ENCODE measurements at places on chromosomes 1 and 21.
A peak's percentile ranks its signal among the peaks of the same experiment; 100 is the strongest.

- no peak for DNase-seq
Measured at GRCh38 chr21:44549525-44550211, 1.6 kb downstream of the KRTAP10-2 start.

- DNase-seq: no peak
Measured at GRCh38 chr1:62625415-62625814, 28.1 kb downstream of the ANGPTL3 start.

GRCh38 chr1:183306317-183307042, 111.7 kb downstream of the NMNAT2 start:
- DNase-seq: no peak

DNA sequence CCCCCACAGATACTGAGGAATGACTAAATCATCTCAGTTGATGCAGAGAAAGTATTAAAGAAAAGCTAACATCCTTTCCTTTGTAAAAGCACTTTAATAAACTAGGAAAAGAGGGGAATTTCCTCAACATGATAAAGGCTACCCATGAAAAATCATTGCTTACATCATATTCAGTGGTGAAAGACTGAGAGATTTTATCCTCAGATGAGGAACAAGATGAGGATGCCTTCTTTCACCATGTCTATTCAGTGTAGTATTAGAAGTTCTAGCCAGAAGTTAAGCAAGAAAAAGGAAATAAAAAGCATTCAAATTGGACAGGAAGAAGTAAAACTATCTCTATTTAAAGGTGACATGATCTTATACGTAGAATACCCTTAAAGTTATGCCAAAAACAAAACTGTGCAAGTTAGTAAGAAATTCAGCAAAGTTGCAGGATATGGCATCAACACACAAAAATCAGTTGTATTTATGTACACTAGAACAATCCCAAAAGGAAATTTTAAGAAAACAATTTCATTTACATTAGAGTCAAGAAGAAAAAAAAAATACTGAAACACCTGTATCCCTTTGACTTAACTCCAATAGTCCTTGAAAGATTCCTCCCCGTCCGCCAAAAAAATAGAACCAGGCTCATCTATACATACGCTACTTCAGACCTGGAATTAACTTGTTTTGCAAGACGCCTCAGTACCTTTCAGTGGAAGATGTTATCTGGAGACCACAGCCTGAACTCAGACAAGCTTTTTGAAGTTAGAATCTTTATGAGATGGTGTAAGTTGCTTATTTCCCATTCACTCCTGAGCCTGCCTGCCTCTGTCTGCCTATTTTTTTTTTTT, 17.5 kb downstream of the ZMYM4 start:
- DNase-seq: no peak

GRCh38 chr21:35190201-35190701, 141.1 kb upstream of the RUNX1 start:
- DNase-seq: no peak

DNA sequence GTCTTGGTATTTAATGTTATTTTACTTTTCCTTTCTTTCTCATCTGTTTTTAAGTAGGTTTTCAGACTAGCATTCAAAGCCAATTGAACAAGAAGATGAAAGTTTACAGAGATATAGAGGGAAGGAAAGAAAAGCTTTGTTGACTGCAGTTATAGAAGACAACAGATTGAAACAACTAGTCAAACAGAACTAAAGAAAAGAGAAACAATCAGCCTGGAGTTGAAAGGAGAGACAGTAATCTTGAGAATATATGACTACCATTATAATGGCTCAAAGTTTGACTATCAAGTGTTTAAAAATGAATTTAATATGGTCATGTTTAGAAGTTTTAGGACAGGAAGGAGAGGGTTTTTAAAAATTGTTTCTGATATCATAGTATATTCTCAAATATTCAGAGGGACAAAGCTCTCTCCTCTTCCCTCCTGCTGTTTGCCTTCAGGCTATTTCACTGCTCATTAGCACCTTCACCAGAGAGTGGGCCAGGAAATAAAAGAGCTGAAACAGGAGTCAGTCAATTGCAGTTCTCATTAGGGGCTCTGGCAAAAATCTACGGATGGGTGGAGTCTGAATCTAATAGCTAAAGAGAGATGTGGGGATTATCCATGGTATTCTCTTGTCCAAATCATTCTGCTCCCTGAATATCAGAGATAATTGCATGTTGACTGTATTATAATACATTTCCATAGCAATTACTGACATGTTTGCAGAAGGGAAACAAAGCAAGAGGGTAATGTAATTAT, 577.8 kb downstream of the BRINP3 start:
- DNase-seq: no peak

- no peak for DNase-seq
Measured at GRCh38 chr1:200053646-200054045, 26.1 kb downstream of the NR5A2 start.

GRCh38 chr1:75614399-75614756, 3.5 kb upstream of the SLC44A5 start:
- DNase-seq: peak; percentile 63

- no peak for DNase-seq
Measured at GRCh38 chr1:169816617-169817016, 21.9 kb upstream of the METTL18 start.

DNA sequence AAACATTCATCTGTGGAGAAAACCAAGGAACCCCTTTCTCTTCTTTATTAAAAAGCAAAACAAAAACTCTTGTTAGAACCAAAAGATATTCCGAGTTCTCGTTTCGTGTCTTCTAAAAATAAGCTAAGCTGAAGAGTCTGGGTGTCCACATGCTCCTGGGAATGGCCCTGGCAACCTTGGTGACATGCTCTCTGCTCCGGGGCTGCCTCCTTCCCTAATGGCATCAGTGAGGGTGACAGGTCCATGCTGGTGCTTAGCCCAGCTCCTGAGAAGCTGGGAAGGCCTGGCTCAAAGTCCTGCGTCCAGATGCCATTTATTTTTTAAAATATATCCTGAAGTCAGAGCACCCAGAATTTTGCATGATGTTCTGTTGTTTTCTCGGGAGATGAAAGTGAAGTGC, 24.6 kb upstream of the TRAPPC10 start:
- no peak for DNase-seq

- DNase-seq: no peak
Measured at GRCh38 chr1:67636146-67636545, 48.9 kb upstream of the GADD45A start.

- DNase-seq: no peak
Measured at GRCh38 chr1:9165396-9165795, 36.5 kb upstream of the GPR157 start.

GRCh38 chr1:74835051-74835450, 102.1 kb downstream of the TYW3 start:
- DNase-seq: peak; percentile 68

- no peak for DNase-seq
Measured at GRCh38 chr1:36350659-36351226, 27.3 kb upstream of the EVA1B start.

DNA sequence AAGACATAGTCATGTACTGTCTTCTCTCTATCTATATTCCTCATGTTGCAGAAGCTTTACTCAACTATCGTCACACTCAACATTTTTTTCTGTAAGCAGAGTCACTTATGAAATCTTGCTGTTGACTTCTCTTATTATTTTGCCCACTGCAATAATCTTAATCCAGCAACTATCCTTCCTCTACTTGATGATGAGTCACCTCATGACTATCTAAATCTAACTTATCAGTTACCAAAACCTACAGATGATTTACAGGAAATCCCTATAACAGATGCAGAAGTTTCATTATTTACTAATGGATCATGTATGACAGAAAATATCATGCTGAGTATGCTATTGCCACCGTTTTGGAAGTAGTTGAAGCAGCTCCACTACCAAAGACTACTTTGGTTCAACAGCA, 378.9 kb downstream of the DUSP10 start:
- DNase-seq: no peak

DNA sequence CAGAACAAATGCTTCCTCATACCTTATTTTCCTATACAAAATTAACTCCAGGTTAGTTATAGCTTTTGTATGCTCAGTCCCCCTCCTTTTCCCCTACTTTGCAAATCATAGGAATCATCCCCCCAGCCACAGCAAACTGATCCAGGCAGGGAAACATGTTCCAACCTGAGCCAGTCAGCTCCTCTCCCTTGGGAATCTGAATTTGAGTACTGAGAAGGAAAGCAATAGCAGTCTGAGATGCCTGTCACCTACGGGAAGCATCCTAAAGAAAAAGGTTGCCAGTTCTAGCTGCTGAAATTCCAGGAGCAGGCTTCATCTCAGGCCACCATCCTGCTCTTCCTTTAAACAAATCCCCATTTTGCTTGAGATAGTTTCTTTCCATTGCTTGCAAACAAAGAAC, 6.9 kb downstream of the ADSS2 start:
- DNase-seq: peak; percentile 17

GRCh38 chr1:204652497-204652896, 33.0 kb downstream of the LRRN2 start:
- no peak for DNase-seq

- DNase-seq: no peak
Measured at GRCh38 chr1:19892628-19893168, 10.5 kb downstream of the OTUD3 start.

- DNase-seq: no peak
Measured at GRCh38 chr1:114208714-114209113, 55.0 kb upstream of the SYT6 start.

DNA sequence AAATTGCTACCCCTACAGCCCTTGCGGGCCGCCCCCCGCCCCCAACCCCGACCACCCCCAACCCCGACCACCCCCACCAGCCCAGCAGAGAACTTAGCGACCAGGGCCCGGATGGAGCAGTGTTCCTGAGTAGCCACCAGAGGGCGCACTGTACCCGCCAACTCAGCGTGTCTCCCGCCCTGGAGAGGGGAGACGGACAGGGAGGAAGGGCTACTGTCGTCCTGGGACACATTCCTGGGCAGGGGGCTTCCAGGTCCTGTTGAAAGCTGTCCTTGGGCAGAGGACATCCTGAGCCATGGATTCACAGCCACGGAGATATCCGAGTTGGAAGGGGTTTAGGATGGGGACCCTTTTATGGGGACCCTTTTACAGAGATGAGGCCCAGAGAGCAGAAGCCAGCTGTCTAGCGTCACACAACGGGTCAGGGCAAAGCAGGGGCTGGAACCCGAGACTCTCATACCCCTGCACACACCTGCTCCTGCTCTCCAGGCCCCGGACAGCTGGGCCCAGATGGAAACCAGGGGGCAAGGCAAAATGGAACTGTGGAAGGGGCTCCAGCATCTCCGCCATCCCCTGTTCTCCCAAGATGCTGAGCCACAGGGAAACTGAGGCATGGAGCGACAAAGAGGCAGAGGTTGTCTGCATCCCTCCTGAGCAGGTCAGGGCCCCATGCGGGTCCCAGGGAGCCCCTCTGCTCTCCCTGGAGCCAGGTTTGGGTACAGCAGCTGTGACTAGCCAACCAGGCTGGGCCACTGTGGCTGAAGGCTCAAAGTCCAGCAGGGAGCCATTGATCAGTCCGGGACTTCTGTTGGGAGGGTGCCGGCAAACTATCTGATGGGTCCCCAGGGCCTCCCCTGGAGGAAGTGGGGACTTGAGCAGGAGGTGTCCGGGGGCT, 25.0 kb upstream of the LAPTM5 start:
- no peak for DNase-seq

DNA sequence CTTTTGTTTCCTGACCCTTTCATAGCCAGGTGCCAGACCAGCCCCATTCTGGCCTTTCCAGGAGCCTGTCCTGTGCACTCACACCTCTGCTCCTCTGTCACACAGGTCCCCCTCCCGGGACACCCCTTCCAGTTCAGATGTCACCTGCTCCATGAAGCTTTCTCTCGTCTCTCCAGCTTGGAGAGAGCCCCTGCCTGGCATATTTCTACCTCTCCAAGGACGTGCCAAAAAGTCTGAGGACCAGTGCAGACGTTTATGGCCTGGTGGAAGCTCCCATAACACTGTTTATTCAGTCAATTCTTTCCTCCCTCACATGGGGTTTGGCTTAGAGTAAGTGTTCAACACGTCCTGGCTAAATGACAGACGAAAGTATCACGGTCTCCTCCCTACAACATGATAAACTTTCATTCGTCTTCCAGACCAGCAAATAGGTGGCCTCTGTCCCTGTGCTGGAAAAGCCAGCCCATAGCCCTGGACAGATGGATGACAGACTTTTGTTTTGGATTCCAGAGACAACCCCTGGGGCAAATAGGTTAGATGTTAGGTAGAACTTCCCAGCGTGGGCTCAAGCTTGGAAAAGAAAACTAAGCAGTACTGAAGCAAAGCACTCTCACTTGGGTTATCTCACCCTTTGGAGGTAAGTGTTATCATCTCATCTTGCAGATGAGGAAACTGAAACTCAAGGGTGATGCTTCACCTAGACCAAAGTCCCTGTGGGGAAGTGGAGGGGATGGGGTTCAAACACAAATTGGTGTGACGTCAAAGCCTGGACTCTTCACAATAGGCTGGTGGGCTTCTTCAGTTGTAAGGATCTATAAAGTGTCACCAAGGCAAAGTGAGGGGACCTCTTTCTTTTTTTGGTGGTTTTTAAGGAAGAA, 52.9 kb upstream of the ECE1 start:
- DNase-seq: no peak

DNA sequence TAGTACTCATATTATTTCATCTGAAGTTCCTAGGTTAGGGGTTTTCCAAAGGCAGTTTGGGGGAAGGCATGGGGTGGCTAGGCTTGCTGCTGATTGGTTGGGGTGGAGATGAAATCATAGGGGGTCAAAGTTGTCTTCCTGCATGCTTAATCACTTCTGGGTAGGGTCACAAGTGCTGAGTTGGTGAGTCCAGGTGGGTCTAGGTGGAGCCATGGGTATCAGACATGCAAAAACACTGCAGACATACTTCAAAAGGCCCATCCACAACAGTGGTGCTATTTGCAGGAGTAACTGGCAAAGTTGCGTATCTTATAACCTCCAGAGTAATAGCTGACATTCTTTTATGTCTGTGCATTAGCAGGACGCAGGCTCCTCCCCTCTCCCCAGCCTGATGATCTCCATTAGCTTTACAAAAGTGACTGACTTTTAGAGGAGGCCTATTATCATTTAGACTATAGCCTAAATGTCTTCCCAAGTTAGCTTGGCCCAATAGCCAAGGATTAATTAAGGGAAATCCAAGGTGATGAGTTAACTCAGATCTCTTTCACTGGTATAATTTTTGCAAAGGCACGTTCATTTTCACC, 374.4 kb upstream of the PRMT6 start:
- DNase-seq: no peak

- DNase-seq: no peak
Measured at GRCh38 chr1:55155522-55155921, 59.6 kb downstream of the USP24 start.

- no peak for DNase-seq
Measured at GRCh38 chr1:37035796-37036666, 1.7 kb upstream of the GRIK3 start.
